ENCODE measurements at places on chromosomes 7 and 10.

DNA sequence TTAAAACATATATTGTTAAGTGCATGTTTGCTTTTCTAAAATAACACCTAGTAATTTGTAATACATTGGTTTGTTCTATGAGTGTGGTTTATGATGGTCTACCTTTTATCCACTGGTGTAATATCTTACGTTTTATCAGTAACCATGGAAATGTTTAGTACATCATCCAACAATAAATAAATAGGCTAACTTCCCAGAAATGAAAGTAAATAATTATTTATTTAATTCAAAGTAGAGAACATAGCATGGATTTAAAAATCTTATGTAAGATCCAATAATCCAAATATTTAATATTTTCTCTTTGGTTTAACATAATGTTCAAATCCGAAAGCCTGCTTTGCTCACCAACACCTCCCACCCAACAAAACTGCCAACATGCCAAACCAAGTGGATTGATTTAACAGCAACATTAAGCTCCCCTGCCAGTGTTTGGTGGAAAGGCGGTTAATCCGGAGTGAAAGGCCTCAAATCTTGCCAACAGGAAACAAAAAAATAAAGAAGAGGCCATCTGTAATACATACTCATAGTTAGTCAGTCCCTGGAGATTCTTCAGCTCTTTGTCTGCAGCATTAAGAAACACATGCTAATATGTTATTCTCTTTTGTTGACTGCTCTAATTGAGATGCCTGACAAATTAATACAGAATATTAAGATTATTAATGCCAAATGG lies 897.8 kb downstream of the CNTNAP2 start:
- DNase-seq = no peak

- DNase-seq = no peak
Measured at GRCh38 chr7:71710442-71710841, 578.5 kb downstream of the GALNT17 start.

GRCh38 chr10:126110489-126111180 lies 214.3 kb downstream of the FANK1 start:
- no peak for DNase-seq

DNA sequence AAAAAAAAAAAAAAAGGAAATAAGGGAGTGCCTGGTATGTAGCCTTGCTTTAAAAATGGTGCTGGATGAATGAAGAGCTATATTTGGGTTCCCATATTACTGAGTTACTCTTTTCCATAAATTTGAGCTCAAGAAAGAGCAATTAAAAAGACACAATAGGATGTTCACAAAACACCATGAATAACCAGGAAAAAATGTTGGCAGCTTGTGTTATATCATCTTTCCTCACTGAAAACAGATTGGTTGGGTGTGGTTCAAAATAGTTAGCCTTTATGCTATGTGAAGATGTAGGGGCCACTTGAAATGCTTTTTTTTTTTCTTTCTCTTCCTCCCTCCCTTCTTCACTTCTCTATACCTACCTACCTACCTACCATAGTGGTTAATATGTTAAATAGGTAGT lies 256.9 kb downstream of the STK31 start:
- DNase-seq = no peak

DNA sequence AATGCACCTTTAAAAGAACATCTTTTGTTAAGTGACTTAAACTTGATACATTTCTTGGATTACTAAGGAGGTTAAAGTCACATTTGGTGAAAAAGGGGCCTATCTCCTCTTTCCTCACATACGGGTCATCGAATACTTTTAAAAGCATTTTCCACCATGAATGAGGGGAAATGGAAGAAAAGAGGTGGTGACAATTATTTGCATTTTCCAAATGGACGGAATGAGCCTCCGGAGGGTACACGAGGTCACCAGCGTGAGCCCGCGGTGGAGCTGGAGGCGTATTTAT lies 1.0 kb upstream of the BMPR1A start:
- no peak for DNase-seq

DNA sequence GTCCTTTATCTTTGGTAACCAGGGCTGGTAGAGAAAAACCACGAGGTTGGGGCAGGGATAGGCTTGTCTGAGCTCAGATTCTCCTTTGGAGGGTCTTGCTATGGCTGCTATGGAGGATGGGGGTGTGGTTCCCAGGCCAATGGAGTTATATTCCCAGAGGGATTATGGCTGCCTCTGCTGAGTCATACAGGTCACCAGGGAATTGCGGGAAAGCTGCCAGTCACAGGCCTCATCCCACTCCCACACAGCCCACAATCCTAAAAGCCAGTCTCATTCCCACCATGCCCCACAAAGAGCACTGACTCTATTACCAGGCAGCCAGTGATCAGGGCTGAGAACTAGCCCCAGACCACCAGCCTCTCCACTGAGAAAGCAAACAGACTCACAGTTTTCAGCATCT lies 316.6 kb upstream of the TMEM229A start:
- DNase-seq = no peak

DNA sequence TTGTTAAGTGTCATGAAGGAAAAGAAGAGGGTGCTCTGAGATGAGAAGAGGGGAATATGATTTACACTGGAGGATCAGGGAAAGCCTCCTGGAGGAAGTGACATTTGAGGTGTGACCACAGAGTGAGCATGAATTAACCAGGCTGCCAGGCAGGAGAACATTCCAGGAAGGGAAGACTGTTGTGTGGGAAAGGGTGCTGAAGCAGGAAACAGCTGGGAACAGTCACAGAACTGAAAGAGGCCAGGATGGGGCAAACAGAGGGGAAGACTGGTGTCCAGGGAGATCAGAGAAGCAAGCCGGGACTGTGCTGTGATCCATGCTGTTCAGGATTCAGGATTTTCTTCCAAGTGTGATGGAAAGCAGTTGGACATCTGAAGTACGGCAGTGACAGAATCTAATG lies 14.9 kb downstream of the HIPK2 start:
- peak; percentile 43 for DNase-seq

GRCh38 chr10:6275022-6275997 lies 72.6 kb downstream of the PFKFB3 start:
- peak; percentile 93 for DNase-seq

- DNase-seq = no peak
Measured at GRCh38 chr10:98309366-98310355, 41.7 kb upstream of the LOXL4 start.

- DNase-seq = peak; percentile 37
Measured at GRCh38 chr7:149199234-149199995, 4.1 kb downstream of the ZNF282 start.

DNA sequence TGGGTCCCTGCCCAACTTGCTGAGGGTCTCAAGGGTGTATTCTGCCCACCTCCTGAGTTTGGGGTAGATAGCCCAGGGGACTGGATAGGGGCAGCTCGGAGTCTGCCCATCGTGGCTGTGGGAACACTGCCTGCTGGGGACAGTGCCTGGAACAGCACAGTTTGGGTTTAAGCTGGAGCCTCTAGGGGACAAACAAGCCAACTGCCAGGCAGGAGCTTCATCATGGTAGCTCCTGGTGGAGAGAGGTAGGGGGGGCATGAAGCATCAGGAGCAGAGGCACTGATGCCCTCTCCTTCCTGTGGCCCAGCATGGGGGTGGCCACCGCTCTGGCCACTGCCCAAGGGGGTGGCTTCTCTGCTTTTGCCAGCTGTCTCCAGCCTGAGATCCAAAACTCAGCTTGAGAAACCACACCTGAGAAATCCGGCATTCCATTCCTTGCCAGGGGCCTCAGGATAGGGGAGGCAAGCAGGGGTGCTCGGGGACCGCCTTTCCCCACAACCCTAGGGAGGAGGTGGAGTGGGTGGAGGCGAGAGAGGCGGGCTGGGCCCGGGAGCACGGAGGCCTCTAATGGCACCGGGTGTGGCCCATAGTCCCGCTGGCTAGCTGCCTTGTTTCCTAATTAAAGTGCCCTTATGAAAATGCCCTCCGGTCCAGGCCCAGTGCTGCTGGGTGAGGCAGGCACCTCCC lies 47.6 kb downstream of the UNC5B start:
- no peak for DNase-seq

GRCh38 chr7:36131026-36131425 lies 22.0 kb upstream of the EEPD1 start:
- DNase-seq = no peak

DNA sequence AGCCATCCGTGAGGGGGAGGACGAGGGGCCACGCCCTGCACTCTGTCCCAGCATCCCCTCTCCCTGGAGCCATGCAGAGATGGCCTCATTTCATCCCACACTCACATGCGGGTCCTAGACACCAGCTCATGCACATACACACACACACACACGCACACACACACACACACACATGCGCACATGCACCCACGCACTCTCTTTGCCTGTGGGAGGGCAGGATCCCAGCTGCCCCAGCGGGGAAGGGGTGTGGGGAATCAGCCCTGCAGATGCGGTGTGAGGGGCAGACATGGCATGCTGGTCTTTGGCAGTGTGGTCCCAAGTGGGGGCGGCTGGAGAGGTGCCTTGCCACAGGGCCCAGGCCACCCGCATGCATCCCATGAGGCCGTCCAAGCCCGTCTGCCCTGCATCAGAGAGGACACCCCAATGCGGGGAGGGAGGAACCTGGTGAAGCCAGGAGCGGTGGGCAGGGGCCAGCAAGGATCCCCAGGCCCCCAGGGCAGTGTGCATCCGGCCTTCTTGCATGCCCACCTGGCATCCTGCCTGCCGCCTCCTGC lies 68.1 kb downstream of the LHPP start:
- DNase-seq = no peak

DNA sequence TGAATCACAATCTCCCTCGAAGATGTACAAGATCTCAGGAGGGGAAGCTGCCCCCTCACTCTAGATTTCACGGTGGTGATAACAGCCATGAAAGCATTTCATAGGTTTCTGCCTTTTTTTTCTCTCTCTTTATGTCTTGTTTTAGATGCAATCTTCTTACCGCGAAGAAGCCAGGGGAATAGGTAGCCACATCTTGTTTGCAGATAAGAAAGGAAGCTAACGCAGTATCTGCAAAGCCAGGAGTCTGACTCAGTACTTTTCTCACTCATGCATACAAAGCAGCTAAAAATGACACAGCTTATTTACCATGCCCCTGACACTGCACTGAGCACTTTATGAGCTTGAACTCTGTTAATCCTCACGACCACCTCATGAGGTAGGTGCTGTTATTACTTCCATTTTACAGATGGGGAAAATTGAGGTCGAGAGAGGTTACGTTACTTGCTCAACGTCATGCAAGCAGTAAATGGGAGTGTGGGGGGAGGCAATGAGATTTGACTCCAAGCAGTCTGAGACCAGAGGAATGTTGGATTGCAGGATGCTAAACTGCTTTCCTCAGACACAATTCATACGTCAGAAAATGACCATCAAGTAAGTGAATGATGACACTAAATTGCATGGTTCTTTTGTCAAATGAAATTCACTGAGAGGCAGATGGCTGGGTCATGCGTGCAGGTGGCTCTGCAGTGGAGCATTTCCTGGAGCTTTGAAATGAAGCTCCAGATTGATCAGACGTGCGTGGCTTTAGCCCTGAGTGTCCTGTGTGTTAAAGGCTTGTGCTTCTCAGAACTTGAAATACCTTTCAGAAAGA lies 3.3 kb downstream of the MAP3K8 start:
- DNase-seq = no peak

- peak; percentile 54 for DNase-seq
Measured at GRCh38 chr7:85471740-85472139, 284.9 kb upstream of the SEMA3D start.

- DNase-seq = no peak
Measured at GRCh38 chr10:30918651-30919050, 113.0 kb downstream of the ZNF438 start.

DNA sequence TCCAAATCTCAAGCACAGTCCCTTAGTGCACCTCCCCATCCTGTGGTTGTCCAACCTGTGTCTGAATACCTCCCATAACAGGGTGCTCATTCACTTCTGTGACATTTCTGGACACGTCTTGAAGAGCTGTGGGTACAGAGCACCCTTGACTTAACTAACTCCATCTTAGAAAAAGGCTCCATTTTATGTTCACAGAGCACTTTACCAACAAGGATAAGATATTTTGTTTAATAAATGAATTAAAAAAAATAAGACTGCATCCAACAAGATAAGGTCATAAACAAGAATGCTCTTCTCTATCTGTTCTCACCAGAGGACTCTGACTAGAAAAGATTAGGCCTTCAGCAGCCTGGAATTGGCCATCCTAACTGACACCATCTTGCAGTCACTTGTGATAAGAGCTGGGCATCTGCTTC lies 335.2 kb upstream of the ZNF32 start:
- no peak for DNase-seq
